ENCODE measurements at places on chromosomes 2 and 18.
A peak's percentile ranks its signal among the peaks of the same experiment; 100 is the strongest.

DNA sequence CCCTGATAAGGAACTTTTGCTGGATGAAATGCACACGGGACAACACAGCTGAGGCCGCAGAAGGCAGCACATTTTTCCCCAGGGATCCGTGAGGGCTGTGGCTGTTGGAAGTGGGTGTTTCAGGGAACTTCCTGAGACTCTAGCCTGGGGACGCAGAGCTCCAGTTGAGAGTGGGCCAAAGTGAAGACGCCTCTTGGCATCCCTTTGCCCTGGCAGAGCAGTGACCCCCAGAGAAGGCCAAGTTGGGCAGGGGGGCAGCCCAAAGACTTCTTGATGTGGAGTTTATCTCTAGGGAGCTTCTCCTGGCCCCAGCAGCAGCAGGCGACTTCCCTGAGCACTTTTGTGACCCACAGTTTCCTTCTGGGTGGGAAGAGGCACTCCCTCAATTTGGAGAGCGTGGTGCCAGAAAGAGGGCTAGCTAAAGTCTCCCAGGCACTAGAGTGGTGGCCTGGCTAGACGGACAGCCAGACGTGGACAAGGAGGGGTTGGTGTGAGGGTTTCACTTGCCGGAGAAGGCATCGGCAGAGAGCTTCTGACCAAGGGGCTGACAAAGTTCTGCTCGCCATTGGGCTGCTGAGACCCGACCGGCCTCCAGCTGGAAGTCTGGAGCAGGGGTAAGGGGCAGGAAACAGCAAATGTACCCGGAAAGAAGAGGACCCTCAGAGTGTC lies 108.8 kb downstream of the ACKR3 start:
- DNase-seq: no peak

DNA sequence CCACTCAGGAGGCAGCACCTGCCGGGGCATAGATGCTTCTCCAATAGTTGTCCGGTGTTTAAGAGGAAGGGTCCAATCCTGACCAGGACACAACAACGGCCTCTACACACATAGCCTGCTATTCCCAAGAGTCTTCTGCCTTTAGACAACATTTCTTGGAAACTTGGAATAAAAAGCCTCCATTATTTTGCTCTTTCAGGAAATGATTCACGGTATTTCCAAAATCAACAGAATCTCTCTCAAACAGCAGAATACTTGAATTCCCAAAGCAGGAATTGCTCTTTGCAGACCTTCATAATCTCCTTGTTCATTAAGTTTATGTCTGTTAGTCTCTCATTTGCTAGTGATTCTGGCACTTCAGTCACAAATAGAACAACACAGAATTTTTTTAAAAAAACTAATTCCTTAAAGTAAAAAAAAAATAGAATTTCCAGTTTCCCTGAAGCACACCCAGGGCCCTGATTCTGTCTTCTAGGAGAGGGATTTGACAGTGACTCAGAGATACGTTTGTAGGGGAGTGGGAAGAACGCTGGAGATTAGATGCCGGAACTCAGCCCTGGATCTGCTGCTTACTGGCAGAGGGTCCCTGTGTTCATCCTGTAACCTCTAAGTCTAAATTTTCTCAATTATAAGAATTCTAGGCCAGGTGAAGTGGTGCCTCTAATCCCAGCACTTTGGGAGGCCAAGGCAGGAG lies 74.7 kb downstream of the NAB1 start:
- no peak for DNase-seq

DNA sequence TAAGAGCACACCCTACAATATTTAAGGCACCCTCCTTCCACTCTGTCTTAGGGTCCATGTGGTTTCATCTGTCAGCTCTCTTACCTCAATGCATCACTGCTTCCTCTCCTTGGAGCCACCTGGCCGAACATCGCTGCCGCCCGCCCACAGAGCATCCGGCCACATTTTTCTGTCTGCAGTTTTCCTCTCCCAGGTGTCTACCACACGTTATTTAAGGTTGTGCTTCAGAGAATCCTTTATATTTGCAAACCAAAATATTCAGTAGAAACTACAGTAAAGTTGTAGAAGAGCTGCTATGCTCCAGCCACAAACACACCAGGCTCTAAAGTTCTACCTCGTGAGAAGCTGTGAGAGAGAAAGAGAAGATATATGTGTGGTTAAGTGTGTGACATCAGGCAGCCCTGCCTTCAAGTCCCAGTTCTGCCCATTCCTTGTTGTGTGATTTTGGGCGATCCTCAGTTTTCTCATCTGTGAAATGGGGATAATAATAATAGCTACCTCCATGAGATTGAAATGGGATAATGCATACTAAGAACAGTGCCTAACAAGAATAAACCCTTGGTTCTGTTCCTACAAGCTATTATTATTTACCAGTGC lies 4.9 kb upstream of the STK17B start:
- DNase-seq: no peak

DNA sequence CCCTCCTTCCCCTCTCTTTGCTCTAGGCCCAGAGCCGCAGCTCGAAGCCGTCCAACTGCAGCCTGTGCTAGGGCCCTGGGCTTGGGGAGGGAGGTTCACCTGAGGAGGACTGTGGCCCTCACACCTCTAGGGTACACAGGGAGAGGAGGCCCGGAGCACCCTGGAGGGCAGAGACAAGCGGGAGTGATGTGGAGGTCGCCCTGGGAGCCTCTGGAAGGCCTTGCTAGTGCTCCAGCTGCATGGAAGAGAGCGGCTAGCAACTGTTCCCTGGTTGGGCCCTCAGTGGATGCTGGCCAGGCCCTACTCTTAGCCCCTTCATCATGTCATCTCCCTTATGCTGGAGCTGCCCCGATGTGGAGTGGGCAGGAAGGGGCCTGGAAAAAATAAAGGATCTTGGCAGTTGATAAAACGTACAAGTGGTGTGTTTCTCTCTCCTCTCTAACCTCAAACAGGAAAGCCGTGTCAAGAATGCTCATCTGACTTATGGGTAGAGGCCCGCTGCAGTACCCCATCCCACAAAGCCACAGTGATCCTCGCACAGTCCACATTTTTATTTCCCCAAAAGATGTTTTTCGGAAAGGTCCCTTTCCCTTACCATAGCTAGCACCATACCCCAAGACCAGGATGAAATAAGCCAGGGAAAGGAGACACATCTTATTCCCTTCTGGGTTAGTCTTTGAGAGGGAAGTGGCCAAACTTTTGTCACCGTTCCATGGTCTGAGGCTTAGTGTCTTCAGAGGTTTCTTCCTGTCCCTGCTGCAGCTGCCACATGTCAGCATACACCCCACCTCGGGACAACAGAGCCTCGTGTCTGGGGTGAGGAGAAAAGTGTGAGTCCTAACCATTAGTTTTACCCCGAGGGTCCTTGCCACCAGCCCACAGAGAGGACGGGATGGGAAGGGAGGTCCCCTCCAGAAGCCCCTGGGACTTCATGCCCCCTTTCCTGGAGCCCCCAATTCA lies 2.9 kb downstream of the ZFAND2B start:
- DNase-seq: no peak

GRCh38 chr2:213246497-213247281 lies 37.6 kb upstream of the SPAG16 start:
- DNase-seq: no peak

GRCh38 chr2:71720283-71720560 lies 266.9 kb downstream of the DYSF start:
- no peak for DNase-seq

GRCh38 chr2:178512484-178512883 lies 32.2 kb downstream of the PLEKHA3 start:
- DNase-seq: no peak

- no peak for DNase-seq
These were observed 39.9 kb downstream of the ADD2 start for GRCh38 chr2:70728128-70728527.

DNA sequence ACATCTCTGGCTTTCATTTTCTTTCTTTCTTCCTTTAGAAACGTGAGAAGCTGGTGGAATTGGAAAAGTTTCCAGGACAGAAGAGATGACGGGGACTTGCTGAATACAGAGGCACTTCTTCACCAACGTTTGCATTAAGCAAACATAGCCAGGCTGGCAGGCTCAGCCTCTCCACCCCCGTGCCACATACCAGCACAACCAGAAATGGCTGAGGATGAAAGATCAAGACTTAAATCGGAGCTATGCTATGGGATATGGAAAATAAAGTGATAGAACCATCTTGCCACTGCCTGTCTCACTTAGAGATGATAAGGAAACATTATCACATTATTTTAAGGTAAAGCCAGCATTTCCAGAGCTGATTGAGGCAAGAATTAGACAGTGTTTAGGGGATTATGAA lies 483.3 kb downstream of the BCL11A start:
- DNase-seq: no peak

DNA sequence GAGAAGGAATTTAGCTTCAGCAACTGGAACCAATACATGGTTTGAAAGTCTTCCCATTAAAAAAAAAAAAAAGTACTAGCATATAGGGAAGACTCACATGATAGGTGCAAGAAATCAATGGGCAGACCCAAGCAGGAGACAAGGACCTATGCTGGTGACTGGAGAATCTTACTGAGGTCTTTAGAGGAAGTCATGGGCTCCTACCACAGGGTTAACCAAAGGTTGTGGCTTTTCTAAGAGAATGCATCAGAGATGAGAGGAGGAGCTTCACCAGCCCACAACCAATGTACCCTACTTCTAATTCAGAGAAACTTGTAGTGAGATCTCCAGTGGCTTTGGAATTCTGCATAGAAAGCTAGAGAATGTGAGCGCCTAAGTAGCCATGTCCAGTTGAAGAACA lies 207.4 kb downstream of the NCKAP5 start:
- DNase-seq: no peak

GRCh38 chr2:230162981-230163380 lies 56.8 kb downstream of the SP110 start:
- no peak for DNase-seq

- no peak for DNase-seq
These were observed 81.2 kb upstream of the TXNDC2 start for GRCh38 chr18:9804517-9805104.

GRCh38 chr2:106108351-106108750 lies 85.8 kb downstream of the UXS1 start:
- no peak for DNase-seq

- no peak for DNase-seq
These were observed 60.7 kb upstream of the AQP4 start for GRCh38 chr18:26926066-26926675.

DNA sequence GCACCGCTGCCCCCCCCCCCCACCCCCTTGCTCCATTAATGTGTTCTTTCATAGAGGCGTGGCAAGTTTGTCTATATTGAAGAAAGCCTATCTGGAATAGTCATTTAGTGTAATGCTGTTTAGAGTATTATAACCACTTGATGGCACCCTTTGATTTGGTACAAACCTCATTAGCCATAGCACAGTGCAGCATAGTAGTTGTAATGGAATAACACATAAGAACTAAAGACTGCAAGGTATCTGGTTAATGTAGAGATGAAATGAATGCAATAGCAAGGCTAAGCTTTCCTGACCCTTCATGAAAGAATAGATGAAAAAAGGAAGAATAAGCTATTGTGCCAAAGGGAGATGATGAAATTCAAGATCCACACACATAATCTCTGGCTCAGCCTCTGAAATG lies 81.9 kb downstream of the EHBP1 start:
- DNase-seq: no peak

GRCh38 chr2:172282944-172283343 lies 144.4 kb upstream of the ITGA6 start:
- DNase-seq: peak; percentile 85
